ENCODE measurements at places on chromosomes 4 and X. TPM values are rescaled to one million over a fixed set of nuclear protein-coding genes. Genes with fewer than 3 reads are reported as not detected.

- H3K27ac ChIP-seq = no peak overlapping the region
- H3K36me3 ChIP-seq = no peaks in the 10 kb centered on the region
- H3K27me3 ChIP-seq = no peaks in the 10 kb centered on the region
- H3K4me1 ChIP-seq = no peaks in the 10 kb centered on the region
Measured at GRCh38 chrX:22122510-22122909, 90.4 kb downstream of the PHEX start.

The ALAS2 gene
- not detected for total RNA-seq

The GLOD5 gene
- not detected for total RNA-seq

DNA sequence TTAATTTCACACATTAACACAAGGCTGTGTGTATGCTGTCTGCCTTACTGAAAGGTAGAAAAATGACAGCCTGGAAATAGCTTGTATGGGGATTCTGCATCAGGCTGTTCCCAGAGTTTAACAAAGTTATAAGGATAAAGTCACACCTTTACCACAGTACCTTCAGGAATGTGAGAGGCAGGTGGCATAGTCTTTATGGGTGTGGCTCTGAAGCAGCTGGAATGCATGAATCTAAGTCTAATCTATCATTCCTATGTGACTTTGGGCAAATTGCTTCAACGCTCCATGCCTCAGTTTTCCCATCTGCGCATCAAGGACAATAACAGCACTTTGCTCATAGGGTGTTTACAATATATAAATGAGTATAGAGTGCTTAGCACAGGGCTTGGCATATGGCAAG, 84.2 kb upstream of the EGFL6 start:
- H3K27me3 ChIP-seq = no peaks in the 10 kb centered on the region
- H3K4me3 ChIP-seq = no peak overlapping the region
- no peak overlapping the region for H3K27ac ChIP-seq
- H3K36me3 ChIP-seq = no peaks in the 10 kb centered on the region
- DNase-seq = no peak

Data from sigmoid colon (tissue), 7 donors.